ENCODE measurements at places on chromosomes 16 and 17. TPM values are rescaled to one million over a fixed set of nuclear protein-coding genes. Genes with fewer than 3 reads are reported as not detected.

DNA sequence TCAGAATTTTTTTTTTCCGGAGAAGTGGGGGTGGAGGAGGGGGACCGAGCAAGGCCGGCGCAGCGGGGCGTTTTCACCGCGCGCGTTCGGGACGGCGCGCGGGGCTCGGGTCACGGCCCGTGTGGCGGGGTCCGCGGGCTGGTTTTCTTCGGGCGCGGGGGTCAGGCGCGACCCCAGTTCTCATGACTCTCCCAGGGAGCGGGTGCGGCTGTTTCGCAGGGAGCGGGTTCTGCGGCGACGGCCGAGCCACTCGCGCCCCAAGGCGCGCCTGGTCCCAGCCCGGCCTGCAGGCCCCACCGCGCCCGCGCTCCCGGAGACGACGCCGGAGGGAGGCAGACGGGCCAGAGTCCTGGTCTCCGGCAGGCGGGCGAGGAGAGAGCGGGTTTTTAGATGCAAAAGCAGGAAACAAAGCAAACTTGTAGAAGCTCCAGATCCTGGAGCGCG is 1.0 kb downstream of the BAHCC1 start:
- no peak for DNase-seq

GRCh38 chr16:83533193-83533592 is 274.6 kb upstream of the HSBP1 start:
- DNase-seq = no peak

DNA sequence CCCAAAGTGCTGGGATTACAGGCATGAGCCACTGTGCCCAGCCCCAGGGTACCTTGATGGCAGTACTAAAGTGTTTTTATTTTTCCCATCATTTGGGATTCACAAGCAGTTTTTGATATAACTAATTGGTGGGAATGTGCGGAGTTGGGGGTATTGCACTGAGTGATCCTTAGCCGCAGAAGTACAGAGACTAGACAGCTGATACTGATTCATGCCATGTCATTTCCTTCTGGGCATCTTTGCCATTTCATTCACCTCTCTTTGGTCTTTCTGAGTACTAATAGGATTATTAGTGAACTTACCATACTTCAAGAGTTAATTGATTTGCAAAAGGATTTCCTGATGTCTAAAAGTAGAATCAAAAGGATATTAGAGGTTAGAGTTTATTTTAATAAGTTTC is 9.7 kb downstream of the NMT1 start:
- DNase-seq = no peak

DNA sequence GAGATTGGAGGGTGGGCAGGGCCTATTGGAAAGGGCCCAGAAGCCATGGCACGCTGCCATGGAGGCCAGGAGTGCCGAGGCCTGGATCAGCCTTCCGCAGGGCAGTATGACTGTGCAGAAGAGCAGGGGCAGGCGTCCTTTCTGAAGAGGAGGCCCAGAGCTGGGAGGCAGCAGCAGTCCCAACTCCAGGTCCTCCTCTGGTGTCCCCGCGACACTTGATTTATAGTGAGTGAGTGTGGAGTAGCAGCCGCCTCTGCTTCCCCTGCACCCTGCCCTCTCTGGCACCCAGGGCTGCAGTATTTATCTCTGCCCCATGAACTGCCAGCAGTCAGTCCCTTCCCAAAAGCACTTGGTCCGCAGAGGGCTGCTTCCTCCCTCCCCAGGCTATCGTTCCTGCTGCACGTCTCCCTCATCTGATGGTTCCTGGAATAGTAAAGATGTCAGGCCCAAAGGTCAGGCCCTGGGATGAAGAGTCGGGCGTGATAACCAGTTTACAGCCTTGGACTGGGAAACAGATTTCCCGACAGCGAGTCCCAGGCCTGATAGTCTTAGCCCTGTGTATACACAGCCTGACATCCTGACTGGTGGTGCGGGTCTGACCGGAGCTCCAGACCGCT is 32.9 kb downstream of the PGS1 start:
- peak; percentile 68 for DNase-seq

- peak; percentile 67 for DNase-seq
These were observed 42.3 kb upstream of the ZNF750 start for GRCh38 chr17:82881900-82882714.

DNA sequence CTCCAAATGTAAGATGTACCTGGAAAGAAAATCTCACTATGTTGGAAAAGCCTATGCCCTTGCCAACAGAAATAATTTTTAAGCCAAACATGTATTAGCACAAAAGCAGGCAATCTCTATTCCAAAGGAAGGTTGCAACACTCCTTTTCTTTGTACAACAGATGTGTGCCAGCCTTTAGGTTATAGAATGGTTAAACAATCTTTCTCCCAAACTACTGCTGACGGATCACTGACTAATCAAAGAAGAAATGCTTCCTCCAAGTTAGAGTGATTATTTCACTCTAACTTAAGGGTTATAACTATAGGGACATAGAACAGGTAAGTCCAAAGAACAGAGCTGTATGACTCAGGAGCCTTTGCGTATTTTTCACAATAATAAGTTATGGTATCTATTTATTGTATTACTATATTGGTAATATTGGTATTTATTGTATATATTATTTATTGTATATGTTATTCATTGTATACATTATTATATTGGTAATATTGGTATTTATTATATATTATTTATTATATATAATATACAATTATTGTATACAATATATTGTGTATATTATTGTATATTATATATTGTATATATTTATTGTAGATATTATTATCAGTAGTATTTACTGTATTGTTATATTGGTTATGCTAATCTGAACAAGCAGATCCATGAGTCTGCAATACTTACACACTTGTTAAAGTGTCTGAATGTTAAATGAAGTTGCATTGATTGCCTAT is 36.7 kb upstream of the ABCA5 start:
- DNase-seq = no peak

GRCh38 chr17:42153919-42154742 is 658 bp downstream of the RAB5C start:
- no peak for DNase-seq

DNA sequence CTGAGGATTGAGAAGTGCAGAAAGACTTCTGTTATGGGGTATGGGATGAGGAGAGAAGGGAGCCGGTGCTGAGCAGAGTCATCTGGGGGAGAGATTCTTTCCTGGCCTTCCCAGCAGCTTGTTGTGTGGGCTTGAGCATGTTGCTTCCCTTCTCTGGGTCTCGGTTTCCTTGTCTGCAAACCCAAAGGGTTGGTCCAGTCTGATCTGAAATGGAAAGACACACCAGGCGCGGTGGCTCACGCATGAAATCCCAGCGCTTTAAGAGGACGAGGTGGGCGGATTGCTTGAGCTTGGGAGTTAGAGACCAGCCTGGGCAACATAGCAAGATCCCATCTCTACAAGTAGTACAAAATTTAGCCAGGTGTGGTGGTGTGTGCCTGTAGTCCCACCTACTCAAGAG is 6.0 kb downstream of the SOCS3 start:
- DNase-seq = no peak

- peak; percentile 56 for DNase-seq
These were observed 2.1 kb upstream of the C1QL1 start for GRCh38 chr17:44970136-44970741.

- DNase-seq = no peak
These were observed 101.1 kb downstream of the USP31 start for GRCh38 chr16:23048164-23048563.

- DNase-seq = no peak
These were observed 5.8 kb downstream of the KIF18B start for GRCh38 chr17:44941712-44942331.

- no peak for DNase-seq
These were observed 1.8 kb upstream of the NPRL3 start for GRCh38 chr16:140175-140857.

DNA sequence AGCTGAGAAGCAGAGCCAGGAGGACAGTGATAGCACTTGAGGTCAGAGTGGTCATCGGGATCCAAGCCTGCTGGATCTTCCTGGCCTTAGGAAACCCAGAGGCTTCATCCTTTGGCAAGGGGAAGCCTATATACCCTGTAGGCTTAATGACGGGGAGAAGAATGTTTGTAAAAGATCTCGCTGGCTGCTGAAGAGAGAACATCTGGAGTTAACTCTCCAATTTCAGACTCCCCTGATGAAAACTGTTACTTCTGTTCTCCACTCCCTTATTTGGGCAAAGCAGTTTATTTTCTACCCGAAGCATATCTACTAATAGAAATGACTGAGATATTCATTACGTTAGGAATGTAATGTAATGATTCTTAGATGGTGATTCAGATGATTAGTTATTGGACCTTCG is 487.0 kb downstream of the CDH13 start:
- no peak for DNase-seq

GRCh38 chr16:88610909-88611812 is 27.2 kb upstream of the IL17C start:
- no peak for DNase-seq

DNA sequence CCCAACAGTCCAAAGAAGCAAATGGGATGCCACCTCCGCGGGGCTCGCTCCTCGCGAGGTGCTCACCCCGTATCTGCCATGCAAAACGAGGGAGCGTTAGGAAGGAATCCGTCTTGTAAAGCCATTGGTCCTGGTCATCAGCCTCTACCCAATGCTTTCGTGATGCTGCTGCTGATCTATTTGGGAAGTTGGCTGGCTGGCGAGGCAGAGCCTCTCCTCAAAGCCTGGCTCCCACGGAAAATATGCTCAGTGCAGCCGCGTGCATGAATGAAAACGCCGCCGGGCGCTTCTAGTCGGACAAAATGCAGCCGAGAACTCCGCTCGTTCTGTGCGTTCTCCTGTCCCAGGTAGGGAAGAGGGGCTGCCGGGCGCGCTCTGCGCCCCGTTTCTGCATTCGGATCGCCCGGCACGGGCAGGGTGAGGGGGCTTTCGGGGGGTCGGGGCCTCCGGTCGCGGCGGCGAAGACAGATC is at the start of gene CDH13:
TSS of gene CDH13 (plus strand) at position 179 of the 471 bp plus-strand sequence.
- DNase-seq = peak; percentile 27

DNA sequence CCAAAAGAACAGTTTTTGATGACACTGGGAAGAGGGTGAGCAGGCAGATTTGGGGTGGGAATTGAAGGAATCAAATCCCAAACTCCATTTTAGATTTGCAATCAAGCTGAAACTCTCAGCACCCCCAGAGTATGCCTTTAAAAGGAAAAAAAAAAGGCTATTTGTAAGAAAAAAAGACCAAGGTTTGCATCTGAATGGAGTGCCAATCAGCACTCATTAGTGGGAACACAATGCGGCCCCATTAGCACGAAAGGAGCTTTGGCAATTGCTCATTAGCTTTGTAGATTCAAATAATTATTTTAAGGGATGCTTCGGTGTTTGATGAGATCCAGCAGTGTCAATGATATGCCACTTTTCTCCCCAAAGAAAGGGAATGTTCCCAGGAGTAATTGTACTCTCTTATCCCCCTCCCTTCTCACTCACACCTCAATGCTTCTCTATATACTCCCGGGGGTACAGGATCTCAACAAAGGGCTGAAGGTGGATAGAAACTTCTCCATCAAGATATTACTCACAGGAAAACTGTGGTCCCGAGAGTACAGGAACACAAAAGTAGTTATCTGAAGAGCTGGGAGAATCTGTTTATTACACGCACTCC is 32.2 kb downstream of the CHP2 start:
- no peak for DNase-seq

- DNase-seq = no peak
These were observed 13.9 kb upstream of the CAPNS2 start for GRCh38 chr16:55552621-55553020.

GRCh38 chr17:57135789-57136291 is 50.8 kb downstream of the AKAP1 start:
- DNase-seq = no peak

- no peak for DNase-seq
These were observed 141.3 kb downstream of the SALL1 start for GRCh38 chr16:51009813-51010212.

GRCh38 chr16:63239065-63239570 is 1202.9 kb upstream of the CDH8 start:
- DNase-seq = no peak

GRCh38 chr16:63787014-63787413 is 1334.8 kb downstream of the CDH11 start:
- DNase-seq = no peak

- DNase-seq = no peak
These were observed 43.6 kb upstream of the MMP2 start for GRCh38 chr16:55435387-55435786.

DNA sequence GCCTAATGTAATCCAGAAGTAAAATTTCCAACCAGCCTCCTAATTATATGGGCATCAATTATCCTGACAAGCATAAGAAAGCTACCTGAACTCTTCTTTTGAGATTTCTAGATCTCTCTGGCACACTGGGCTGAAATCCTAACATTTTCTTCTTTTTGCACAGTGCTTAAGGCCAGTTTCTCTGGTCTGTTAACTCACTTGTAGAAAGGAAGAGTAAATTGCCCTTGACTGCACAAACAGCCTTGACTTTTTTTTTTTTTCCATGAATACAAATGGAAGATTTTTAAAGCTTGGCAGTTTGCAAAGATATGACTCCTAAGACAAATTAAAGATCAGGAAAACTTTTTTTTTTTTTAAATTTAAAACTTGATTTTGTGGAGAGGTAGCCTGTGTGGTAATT is 291.2 kb upstream of the MON1B start:
- no peak for DNase-seq

DNA sequence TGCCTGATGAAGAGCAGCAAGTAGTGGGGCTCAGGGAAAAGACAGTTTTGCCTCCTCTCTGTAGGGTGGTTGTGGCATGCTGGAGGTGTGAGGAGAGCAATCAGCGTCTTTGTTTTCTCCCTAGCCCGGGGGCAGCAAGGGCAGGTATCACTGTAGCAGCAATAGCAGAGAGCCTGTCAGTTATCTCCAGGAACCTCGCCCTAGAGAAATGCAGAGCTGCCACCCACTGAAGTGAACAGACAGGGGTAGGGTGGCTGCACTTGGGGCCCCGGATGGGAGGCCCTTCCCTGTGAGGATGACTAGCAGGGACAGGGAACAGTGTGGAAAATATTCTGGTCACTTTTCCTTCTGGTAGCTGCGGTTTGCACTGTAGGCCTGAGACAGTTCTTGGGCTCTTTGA is 886.5 kb downstream of the CDH8 start:
- no peak for DNase-seq

- no peak for DNase-seq
These were observed 474.4 kb downstream of the SLC39A11 start for GRCh38 chr17:72618001-72618509.

GRCh38 chr17:56317351-56318208 is 164.3 kb downstream of the ANKFN1 start:
- no peak for DNase-seq

Gene RDM1
- not detected for total RNA-seq

Gene KRT40
- total RNA-seq = not detected

Gene HCRT
- total RNA-seq = not detected

Gene TPPP3
- 29.9 TPM for total RNA-seq

Gene CD300E
- 0.49 TPM for total RNA-seq

Gene RHBDL1
- total RNA-seq = 0.41 TPM

Gene RCVRN
- not detected for total RNA-seq

Gene HYDIN
- not detected for total RNA-seq

Gene CMTM2
- total RNA-seq = not detected

Gene ARRB2
- 16.5 TPM for total RNA-seq

Gene TPSG1
- not detected for total RNA-seq

Gene PDE6G
- not detected for total RNA-seq

Gene KRT39
- not detected for total RNA-seq

Gene CYTH1
- total RNA-seq = 40.4 TPM
